ENCODE measurements at places on chromosomes 4 and X. TPM values are rescaled to one million over a fixed set of nuclear protein-coding genes. Genes with fewer than 3 reads are reported as not detected.

GRCh38 chrX:9071031-9071650 lies 37.2 kb upstream of the FAM9B start:
- no peak for DNase-seq

DNA sequence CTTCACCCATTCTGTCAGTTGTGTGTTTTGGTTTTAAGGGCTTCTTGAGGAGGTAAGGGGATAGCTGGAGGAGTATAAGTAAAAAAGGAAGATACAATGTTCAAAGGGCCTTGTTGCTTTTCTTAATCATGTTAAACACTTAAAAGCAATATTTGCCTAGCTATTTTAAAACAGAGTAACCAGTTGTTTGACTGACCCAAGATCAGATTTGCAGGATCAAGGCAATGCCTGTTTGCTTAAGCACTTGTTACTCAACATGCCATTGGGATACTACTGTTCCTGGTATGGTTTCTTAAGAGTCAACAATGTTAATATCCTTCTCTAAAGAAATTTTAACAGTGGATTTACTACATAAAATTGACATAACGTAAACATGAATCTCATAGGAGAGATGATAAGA lies 2.6 kb downstream of the DCLK2 start:
- DNase-seq = no peak

The ATOH1 gene
- polyA plus RNA-seq = not detected

The MAGEA2B gene
- not detected for polyA plus RNA-seq

- no peak for DNase-seq
These were observed 5.7 kb upstream of the GPR174 start for GRCh38 chrX:79138658-79139241.

GRCh38 chr4:123568936-123569335 lies 172.3 kb downstream of the SPRY1 start:
- DNase-seq = no peak

The XAGE3 gene
- not detected for polyA plus RNA-seq
